Aorta (tissue), 5 donors: ENCODE measurements at places on chromosomes 2 and 18. TPM values are rescaled to one million over a fixed set of nuclear protein-coding genes. Genes with fewer than 3 reads are reported as not detected.

DNA sequence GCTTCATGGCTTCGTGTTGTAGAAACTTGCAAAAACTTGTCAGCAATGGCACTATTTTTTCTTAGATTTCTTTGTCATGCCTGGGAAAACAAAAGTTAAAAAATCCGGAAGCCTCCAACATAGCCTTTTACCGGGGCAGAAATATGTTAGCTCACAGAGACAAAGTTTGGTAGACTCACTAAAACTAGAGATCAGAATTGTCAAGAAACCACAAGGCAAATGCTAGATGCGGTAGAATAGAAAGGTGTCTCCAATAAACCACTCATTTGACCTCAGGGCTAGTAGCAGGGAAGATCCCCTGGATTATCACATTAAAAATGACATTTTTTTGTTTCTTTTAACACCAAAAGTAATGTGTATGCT lies 405 bp downstream of the CASP10 start:
- no peak for DNase-seq
- no peaks in the 10 kb centered on the region for H3K36me3 ChIP-seq
- H3K4me3 ChIP-seq: peak overlapping the region; percentile 55
- no peaks in the 10 kb centered on the region for H3K4me1 ChIP-seq

GRCh38 chr2:211867845-211868451 lies 670.7 kb downstream of the ERBB4 start:
- H3K27me3 ChIP-seq: no peaks in the 10 kb centered on the region
- no peaks in the 10 kb centered on the region for H3K36me3 ChIP-seq
- H3K27ac ChIP-seq: no peak overlapping the region
- no peak overlapping the region for H3K4me3 ChIP-seq

Gene RAD51AP2
- total RNA-seq: not detected

Gene ALLC
- total RNA-seq: not detected

DNA sequence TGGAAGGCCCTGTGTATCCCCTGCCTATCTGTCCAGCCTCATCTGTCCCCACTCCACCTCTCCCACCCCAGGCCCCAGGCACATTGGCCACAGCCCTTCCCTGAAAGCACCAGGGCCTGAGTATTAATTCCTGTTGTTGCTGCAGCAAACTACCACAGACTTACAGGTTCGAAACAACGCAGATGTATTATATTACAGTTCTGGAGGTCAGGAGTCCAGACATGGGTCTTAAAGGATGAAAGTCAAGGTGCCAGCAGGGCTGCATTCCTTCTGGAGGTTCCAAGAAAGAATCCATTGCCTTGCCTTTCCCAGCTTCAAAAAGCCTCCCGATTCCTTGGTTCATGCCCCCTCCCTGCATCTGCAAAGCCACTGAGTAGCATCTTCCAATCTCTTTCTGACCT lies 78.7 kb upstream of the LAPTM4A start:
- no peaks in the 10 kb centered on the region for H3K36me3 ChIP-seq
- H3K27me3 ChIP-seq: no peaks in the 10 kb centered on the region
- H3K4me3 ChIP-seq: no peak overlapping the region
- DNase-seq: no peak
- H3K27ac ChIP-seq: no peak overlapping the region

DNA sequence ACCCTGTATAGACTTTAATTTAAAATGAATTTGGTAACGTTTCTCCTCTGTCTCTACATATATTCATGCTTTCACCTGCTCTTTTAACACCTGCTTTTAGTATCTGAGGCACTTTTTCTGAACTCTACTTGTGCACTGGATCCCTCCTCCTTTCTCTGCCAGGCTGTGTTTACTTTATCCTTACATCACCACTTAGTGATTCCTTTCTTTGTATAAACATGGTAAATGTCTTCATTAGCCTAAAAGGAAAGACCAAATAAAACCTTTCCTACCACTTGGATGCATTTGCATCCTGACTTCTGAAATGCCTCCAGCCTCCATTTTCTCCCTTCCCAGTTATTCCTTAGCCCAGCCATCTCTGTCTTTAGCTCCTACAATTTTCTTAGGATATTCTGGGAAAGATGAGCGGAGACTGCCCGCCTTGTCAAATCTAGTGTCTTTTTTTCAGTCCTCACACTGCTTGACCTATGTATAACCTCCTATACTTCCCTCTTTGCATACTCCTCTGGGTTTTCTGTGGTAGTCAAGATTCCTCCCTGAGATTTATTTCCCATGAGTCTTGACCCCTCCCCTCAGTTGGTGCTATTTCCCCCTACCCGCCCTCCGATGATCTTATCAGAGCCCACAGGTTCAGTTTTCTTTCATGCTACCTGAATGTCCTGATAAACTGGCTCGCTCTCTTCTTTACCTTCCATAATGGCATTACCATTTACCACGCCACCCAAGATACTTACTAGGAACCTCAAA lies 44.8 kb downstream of the REL start:
- H3K4me1 ChIP-seq: no peaks in the 10 kb centered on the region
- H3K4me3 ChIP-seq: no peak overlapping the region
- no peak overlapping the region for H3K27ac ChIP-seq
- no peak for DNase-seq

Gene C2orf78
- not detected for total RNA-seq

- H3K4me3 ChIP-seq: no peak overlapping the region
- H3K4me1 ChIP-seq: no peaks in the 10 kb centered on the region
- no peaks in the 10 kb centered on the region for H3K36me3 ChIP-seq
- no peak overlapping the region for H3K27ac ChIP-seq
Observed at GRCh38 chr18:63444580-63444979, 22.3 kb upstream of the VPS4B start.

GRCh38 chr2:79179036-79179435 lies 19.5 kb upstream of the REG3A start:
- no peak overlapping the region for H3K27ac ChIP-seq
- no peaks in the 10 kb centered on the region for H3K36me3 ChIP-seq
- no peak overlapping the region for H3K4me3 ChIP-seq
- H3K27me3 ChIP-seq: no peaks in the 10 kb centered on the region

- H3K27me3 ChIP-seq: no peaks in the 10 kb centered on the region
- no peaks in the 10 kb centered on the region for H3K4me1 ChIP-seq
- no peak overlapping the region for H3K4me3 ChIP-seq
Observed at GRCh38 chr18:1619507-1619906, 714.8 kb downstream of the ADCYAP1 start.

DNA sequence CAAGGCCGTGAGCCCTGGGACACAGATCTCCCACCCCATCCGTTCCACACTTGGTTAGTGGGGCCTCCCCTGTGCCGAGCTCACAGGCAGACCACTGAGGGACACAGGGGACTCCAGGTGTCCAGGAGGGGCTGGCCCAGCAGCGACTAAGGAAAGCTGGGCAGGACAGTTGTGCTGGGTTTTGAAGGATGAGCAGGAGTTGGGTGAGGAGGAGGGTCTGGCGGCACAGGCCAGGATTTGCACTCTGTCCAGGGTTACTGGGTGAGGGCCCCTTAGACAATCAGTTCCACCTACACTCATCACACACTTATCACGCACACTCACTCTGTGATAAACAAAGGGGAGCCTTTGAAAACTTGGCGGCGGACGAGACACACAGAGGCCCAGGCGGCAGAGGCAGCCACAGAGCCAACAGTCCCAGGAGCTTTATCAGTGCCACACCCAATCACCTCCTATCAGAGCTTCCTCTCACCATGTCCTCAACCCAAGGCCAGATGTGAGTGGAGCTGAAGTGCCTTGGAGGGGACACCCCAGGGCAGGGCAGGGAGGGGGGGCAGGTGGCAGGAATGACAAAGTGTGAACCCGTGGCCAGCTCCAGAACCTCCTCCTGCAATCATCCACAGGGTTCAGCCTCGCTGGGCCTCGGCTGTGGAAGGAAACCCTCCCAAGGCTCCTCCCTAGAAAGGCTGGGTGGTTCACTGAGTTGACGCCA lies 26.6 kb downstream of the BIN1 start:
- H3K4me1 ChIP-seq: no peaks in the 10 kb centered on the region
- no peaks in the 10 kb centered on the region for H3K36me3 ChIP-seq
- no peak overlapping the region for H3K4me3 ChIP-seq
- no peak for DNase-seq

GRCh38 chr2:42046819-42047487 lies 868 bp upstream of the PKDCC start:
- peak overlapping the region; percentile 65 for H3K27ac ChIP-seq
- peak; percentile 56 for DNase-seq
- H3K36me3 ChIP-seq: no peaks in the 10 kb centered on the region
- H3K4me3 ChIP-seq: peak overlapping the region; percentile 80
- no peaks in the 10 kb centered on the region for H3K27me3 ChIP-seq

DNA sequence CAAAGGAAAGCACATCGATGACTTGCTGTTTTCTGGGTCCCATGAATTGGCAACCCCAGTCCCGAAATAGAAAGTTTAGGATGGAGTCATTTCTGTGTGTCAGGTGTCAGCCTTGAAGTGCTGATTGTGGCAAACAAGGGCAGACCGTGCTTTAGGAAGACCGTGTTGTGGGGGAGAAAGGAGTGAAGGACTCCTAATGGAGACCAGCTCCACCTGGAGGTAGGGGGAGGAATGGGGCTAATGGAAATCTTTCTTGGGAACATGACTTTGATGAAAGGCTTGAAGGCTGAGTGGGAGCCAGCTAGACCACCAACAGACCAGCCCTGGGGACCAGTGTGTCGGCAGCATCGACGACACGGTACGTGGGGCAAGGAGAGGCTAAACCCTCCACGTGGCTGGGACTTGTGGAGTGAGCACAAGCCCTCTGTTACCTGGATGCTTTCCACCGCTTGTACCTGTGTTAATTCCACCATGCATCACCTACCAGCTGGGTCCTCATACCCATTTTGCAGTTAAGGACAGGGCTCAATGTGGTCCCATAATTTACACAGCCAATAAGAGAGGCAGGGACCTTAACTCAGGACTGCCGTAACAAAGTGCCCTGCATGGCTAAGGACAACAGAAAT lies 104.2 kb downstream of the SH3BP4 start:
- H3K27me3 ChIP-seq: no peaks in the 10 kb centered on the region
- H3K4me1 ChIP-seq: no peaks in the 10 kb centered on the region
- H3K4me3 ChIP-seq: no peak overlapping the region

DNA sequence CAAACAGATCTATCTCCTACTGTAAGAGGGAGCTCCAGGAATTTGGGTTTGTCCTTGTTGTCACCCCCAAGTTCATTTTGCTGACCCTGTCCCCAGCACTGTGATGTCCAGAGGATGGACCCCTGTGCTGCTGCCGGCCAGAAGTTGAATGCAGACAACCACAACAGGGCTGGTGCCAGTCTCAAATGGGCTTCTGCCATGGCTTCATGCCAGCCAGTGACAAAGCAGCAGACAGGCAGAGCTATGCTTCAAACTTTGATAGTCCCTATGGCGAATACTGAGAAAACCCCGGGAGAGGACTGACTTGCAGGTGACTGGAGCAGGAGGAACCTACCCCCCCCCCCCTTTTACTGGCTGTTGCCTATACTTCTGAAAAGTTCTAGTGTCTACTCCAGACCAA lies 3.2 kb downstream of the SMAD7 start:
- no peak overlapping the region for H3K27ac ChIP-seq
- peak; percentile 79 for DNase-seq
- no peaks in the 10 kb centered on the region for H3K36me3 ChIP-seq
- H3K4me3 ChIP-seq: peak overlapping the region; percentile 65
- H3K27me3 ChIP-seq: no peaks in the 10 kb centered on the region

Gene NOL4
- 0.62 TPM for total RNA-seq

GRCh38 chr2:134123332-134123731 lies 130.5 kb upstream of the MGAT5 start:
- peaks cover 3% of the 10 kb centered on the region for H3K4me1 ChIP-seq
- no peak overlapping the region for H3K4me3 ChIP-seq
- no peak overlapping the region for H3K27ac ChIP-seq
- no peaks in the 10 kb centered on the region for H3K36me3 ChIP-seq
- no peaks in the 10 kb centered on the region for H3K27me3 ChIP-seq
- no peak for DNase-seq

GRCh38 chr2:25286025-25286400 lies 55.7 kb downstream of the DNMT3A start:
- H3K27ac ChIP-seq: no peak overlapping the region
- H3K4me1 ChIP-seq: no peaks in the 10 kb centered on the region
- peak; percentile 75 for DNase-seq

Gene CFAP221
- 0.69 TPM for total RNA-seq

DNA sequence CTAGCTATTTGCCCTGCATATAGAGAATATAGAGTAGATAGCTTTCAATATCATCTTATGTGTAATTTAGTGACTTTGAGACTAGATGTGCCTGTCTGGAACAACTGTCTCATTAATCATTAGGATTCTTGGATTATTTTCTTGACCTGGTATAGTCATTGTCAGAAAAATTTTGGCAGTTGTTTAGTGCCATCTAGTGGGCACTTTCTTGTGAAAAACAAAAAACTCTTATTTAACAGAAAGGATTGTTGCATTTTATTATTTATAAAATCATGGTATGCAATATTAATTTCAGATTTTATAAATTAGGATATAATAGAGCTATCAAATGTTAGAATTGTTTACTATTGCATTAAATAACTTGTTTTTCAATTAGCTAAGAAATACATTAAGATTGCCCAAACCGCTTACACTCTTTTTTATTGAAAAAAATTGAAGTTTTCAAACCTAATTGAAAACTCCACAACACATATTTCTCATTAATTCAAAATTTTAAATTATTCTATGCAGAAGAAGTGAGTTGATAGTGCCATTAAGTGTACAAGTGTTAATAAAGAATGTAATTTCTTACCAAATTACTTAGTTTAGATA lies 80.3 kb downstream of the DYNAP start:
- no peaks in the 10 kb centered on the region for H3K4me1 ChIP-seq
- H3K4me3 ChIP-seq: no peak overlapping the region
- no peak for DNase-seq
- H3K36me3 ChIP-seq: no peaks in the 10 kb centered on the region
- H3K27ac ChIP-seq: no peak overlapping the region
- H3K27me3 ChIP-seq: no peaks in the 10 kb centered on the region

Gene RAB27B
- 1.3 TPM for total RNA-seq

- H3K4me1 ChIP-seq: no peaks in the 10 kb centered on the region
- no peak overlapping the region for H3K4me3 ChIP-seq
- H3K36me3 ChIP-seq: no peaks in the 10 kb centered on the region
- no peak overlapping the region for H3K27ac ChIP-seq
- DNase-seq: no peak
Observed at GRCh38 chr2:102386867-102387541, 31.4 kb downstream of the IL18R1 start.

DNA sequence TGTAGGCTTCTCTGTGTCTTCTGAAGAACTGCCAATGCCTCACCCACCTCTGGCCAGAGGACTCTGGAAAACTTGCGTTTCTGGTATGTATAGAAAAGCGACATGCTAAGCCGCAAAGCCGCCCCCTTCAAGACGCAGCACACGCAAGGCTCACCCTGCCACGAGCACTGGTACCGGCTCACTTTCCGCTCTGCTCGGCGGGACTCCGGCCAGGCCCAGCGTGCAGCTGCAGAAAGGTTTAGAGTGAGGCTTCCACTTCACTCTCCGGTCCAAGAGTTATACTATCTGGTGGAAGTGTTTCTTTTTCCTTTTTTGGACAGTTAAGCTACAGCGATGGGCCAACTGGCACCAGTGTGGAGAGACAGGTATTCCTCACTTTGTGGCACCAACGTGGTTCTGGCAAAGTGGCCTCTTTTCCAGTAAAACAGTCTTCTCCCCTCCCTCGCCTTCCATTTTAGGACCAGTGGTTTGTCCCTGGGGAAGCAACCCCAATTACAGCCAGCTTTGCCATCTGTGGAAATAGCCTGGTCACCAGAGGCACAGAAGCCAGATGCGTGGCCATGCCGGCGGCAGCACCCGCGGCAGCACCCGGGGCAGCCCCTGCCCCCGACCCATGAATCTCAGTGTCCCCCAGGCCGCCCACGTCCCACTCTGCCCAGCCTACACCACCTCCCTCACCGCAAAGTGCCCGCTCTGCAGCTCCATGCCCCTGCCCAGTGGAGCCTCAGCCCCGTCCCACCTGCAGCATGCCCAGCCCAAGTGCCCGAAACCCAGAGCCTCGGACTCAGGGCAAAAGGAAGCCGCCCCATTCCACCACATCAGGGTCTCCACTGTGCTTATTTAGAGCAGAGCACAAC lies 91.6 kb upstream of the CTDP1 start:
- no peak overlapping the region for H3K4me3 ChIP-seq
- peak overlapping the region; percentile 87 for H3K27ac ChIP-seq
- H3K27me3 ChIP-seq: no peaks in the 10 kb centered on the region
- no peaks in the 10 kb centered on the region for H3K36me3 ChIP-seq

Gene REEP1
- total RNA-seq: 12.3 TPM

Gene SP110
- 22.4 TPM for total RNA-seq
